CD14-positive monocyte (primary cell): ENCODE measurements at places on chromosomes 13 and 19.

DNA sequence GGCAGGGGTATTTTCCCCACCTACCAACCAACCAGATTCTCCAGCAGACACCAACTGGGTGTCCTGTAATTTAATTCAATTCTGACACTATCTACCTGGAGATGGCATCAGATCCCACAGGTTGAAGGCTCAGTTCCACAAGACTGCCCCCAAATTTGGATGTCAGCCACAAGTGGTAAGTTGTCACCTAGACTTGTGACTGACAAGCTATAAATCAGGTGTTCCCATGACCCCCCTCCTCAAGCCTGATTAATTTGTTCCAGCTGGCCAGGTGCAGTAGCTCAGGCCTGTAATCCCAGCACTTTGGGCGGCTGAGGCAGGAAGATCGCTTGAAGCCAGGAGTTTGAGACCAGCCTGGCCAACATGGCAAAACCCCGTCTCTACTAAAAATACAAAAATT lies 10.6 kb upstream of the HAUS5 start:
- DNase-seq: no peak

- no peak for DNase-seq
Measured at GRCh38 chr13:30105381-30105780, 202.0 kb downstream of the KATNAL1 start.

- no peak for DNase-seq
Measured at GRCh38 chr19:36152352-36153091, at the start of gene COX7A1. Gene COX7A1, minus strand, starts transcription at chr19:36152447. Its CDS starts 40 bp downstream, at chr19:36152407.

GRCh38 chr19:35868172-35868822 lies at the start of gene APLP1:
Gene APLP1, plus strand, starts transcription at chr19:35868574. Its CDS starts 63 bp downstream, at chr19:35868637.
- no peak for DNase-seq

- DNase-seq: no peak
Measured at GRCh38 chr13:22176968-22177520, 506.2 kb downstream of the FGF9 start.

DNA sequence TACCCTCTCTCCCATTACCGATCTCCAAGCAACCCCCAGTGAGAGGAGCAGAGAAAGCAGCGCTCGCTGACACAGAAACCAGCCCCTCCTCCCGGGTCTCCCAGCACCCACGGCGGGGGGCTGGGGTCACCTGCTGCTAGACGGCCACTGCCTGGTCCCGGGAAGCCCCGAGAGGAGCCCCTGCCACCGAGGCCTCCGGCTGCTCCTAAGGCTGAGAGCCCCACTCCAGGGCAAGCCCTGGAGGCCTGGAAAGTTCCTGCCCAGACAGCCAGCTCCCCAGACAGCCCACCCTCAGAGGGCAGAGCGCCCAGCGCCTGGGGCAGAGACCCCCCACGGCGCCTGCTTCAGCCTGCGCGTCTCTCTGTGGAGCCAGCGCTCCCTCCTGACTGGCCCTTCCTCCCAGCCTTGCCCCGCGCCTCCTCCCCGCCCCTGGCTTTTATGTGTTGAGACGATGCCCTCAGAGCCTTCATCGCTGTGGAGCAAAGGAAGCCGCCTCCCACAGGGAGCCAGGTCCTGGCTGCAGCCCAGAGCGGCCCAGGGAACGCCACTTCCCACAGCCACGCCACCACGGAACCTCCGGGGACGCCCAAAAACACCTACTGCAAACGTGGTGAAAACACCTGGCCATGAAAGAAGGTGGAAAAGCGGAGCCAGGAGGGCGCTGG lies 51.1 kb downstream of the MLLT1 start:
- DNase-seq: no peak

DNA sequence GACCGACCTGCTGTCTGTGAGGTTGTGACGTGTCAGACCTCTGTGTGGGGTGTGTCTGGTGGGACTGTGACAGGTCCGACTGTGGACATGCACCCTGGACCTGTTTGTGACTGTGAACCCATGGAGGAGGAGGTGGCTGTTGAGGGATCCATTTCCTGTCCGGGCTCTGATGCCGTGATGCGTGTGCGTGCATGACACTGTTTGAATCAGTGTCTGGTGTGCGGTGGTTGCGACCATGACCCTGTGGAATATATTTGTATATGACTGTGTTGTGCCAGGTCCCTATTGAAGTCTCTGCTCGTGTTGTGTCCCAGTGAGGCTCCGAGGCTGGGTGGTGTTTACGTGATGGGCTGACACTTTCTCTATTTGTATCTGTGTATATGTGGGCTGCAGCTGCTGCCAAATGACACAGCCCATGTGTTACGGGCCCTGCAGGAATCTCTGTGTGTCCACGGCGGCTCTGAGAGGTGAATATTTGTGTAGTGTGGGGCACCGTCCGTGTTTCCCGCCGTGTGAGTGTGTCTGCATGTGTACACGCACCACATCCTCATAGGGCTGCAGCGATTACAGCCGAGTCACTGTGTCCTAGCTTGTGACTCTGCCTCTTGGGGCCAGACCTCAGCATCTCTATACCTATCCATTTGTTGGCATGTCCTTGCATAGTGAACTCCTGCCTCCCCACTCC lies 18.3 kb downstream of the CCDC97 start:
- DNase-seq: peak; percentile 85

DNA sequence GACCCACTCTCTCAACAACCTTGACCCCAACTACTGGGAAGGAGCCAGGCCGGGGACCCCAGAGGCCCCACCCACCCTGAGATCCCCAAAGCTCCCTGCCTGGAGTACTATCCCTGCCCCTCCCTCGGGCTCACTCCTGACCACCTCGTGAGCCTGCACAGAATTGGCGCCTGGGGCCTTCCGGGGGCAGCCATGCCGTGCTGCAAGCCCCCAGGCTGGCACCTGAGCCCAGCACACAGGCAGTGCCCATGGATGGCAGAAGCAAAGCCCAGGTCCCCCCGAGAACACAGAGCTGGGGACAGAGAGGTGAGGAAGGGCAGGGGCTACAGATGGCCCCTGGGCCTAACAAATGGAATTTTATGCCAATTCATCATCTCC lies 13.9 kb downstream of the LSM4 start:
- no peak for DNase-seq
